ENCODE measurements at places on chromosomes 2 and 18. TPM values are rescaled to one million over a fixed set of nuclear protein-coding genes. Genes with fewer than 3 reads are reported as not detected.

The PLGLB1 gene
- 2.6 TPM for total RNA-seq

The RFX8 gene
- 0.60 TPM for total RNA-seq

The GAL3ST2 gene
- total RNA-seq, result not detected

The CAVIN2 gene
- total RNA-seq, result 571 TPM

The DDX1 gene
- 126 TPM for total RNA-seq

The CHRNA1 gene
- 0.51 TPM for total RNA-seq

The CHRNG gene
- not detected for total RNA-seq

The MAP2 gene
- 6.0 TPM for total RNA-seq

The SERPINB10 gene
- total RNA-seq, result not detected

The SLC8A1 gene
- 1.5 TPM for total RNA-seq

The ERICH2 gene
- not detected for total RNA-seq

The BOLL gene
- not detected for total RNA-seq

The NEB gene
- 1.2 TPM for total RNA-seq

The IL18RAP gene
- total RNA-seq, result not detected

The RGPD5 gene
- 47.0 TPM for total RNA-seq

The TCF23 gene
- not detected for total RNA-seq

The XIRP2 gene
- total RNA-seq, result not detected

The ELOA2 gene
- not detected for total RNA-seq

The DLGAP1 gene
- total RNA-seq, result 0.17 TPM

The SLC4A5 gene
- total RNA-seq, result not detected

The CXCR4 gene
- 57.4 TPM for total RNA-seq

The LHCGR gene
- not detected for total RNA-seq

The RAB6C gene
- total RNA-seq, result not detected

The TUBA3E gene
- not detected for total RNA-seq

The PFN4 gene
- 0.23 TPM for total RNA-seq

The OST4 gene
- total RNA-seq, result 569 TPM

The KCNIP3 gene
- total RNA-seq, result 0.51 TPM

The RTP5 gene
- not detected for total RNA-seq

The CASP8 gene
- 14.8 TPM for total RNA-seq

The WDR33 gene
- 54.9 TPM for total RNA-seq

The AP1S3 gene
- total RNA-seq, result 4.4 TPM

The TDRD15 gene
- total RNA-seq, result not detected

The DLX1 gene
- not detected for total RNA-seq

The ACADL gene
- total RNA-seq, result 0.19 TPM

The ARHGAP15 gene
- total RNA-seq, result not detected

The ACKR3 gene
- total RNA-seq, result 16.8 TPM

The CSRNP3 gene
- total RNA-seq, result 0.51 TPM

The CCDC141 gene
- total RNA-seq, result 1.2 TPM

The C2orf76 gene
- total RNA-seq, result 12.6 TPM

The BIRC6 gene
- 217 TPM for total RNA-seq

The SPHKAP gene
- total RNA-seq, result not detected

The SPDYA gene
- total RNA-seq, result 0.56 TPM

The LYG1 gene
- 0.28 TPM for total RNA-seq

The MALL gene
- total RNA-seq, result 39.3 TPM

The SLC5A7 gene
- not detected for total RNA-seq
